ENCODE measurements at places on chromosomes 6 and 20. TPM values are rescaled to one million over a fixed set of nuclear protein-coding genes. Genes with fewer than 3 reads are reported as not detected.
A peak's percentile ranks its signal among the peaks of the same experiment; 100 is the strongest.

GRCh38 chr6:24994812-24995211 is 59.1 kb upstream of the RIPOR2 start:
- DNase-seq: no peak

GRCh38 chr6:100078509-100078908 is 84.5 kb upstream of the MCHR2 start:
- peak; percentile 27 for DNase-seq

GRCh38 chr6:106334646-106335448 is 9.3 kb upstream of the ATG5 start:
- DNase-seq: peak; percentile 68

GRCh38 chr6:149347067-149347466 is 29.6 kb downstream of the TAB2 start:
- DNase-seq: peak; percentile 42

GRCh38 chr6:169959136-169960002 is 207.9 kb downstream of the ERMARD start:
- no peak for DNase-seq

- DNase-seq: no peak
These were observed 3.8 kb upstream of the EEF1A2 start for GRCh38 chr20:63502671-63503172.

- DNase-seq: no peak
These were observed 66.6 kb downstream of the HIVEP2 start for GRCh38 chr6:142878407-142878806.

GRCh38 chr6:139337830-139338229 is 36.6 kb downstream of the CITED2 start:
- no peak for DNase-seq

DNA sequence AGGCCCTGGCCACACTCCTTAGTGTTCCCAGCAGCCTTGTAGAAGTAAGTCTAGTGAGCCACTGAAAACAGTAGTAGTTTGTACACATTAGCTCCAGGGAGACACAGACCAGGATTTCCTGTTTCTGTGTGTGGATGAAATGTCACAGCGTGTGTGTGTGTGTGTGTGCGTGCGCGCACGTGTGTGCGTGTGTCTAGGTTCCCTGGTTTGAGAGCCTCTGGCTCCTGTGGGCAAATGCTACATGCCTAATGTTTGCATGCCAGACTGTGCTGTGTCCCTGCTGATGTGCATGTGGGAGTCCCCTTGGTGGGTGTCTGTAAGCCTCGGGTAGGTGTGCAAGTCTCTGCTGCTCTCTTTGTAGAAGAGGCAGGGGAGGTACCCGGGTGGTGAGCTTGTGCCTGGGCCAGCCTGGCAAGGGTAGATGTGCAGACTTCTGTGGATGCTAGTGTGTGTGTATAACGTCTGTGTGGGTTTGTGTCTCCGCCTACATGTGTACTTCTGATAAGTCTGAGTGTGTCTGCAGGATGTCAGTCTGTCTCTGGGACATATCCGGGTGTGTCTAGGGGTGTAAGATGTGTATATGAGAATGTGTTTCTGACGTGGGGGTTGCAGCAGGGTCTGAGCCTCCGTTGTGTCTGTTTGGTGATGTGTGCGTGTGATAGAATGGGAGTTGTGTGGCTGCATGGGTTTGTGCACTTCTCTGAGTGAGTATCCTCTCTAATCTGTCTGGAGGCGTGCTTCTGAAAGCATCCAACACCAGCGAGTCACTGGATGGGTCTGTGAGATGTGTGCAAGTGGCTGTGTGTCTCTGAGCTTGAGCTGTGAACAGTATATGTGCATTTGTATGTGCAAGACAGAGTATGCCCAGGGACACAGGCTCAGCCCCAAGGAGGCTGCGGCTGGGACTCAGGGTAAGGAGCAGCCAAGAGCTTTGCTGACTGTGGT is 19.0 kb upstream of the TLDC2 start:
- DNase-seq: peak; percentile 63

- no peak for DNase-seq
These were observed 10.5 kb upstream of the PTGIS start for GRCh38 chr20:49578436-49578835.

DNA sequence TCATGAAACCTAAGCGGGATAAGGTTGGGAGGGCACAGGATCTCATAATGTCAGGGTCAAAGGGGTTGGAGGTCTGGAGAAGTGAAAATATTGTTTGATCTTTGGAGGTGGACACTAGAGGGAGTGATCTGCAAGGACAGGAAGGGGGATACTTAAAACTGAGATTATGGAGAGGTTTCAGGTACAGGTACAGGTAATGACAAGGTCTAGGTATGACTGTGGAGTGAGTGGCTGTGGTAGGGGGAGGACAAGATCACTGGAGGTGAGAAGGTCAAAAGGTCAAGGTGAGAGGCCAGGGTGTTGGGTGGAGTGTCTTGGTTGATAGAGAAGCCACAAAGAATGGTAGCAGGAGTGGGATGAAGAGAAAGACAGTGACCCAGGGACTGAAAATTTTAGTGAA is 16.8 kb upstream of the NOTCH4 start:
- no peak for DNase-seq

DNA sequence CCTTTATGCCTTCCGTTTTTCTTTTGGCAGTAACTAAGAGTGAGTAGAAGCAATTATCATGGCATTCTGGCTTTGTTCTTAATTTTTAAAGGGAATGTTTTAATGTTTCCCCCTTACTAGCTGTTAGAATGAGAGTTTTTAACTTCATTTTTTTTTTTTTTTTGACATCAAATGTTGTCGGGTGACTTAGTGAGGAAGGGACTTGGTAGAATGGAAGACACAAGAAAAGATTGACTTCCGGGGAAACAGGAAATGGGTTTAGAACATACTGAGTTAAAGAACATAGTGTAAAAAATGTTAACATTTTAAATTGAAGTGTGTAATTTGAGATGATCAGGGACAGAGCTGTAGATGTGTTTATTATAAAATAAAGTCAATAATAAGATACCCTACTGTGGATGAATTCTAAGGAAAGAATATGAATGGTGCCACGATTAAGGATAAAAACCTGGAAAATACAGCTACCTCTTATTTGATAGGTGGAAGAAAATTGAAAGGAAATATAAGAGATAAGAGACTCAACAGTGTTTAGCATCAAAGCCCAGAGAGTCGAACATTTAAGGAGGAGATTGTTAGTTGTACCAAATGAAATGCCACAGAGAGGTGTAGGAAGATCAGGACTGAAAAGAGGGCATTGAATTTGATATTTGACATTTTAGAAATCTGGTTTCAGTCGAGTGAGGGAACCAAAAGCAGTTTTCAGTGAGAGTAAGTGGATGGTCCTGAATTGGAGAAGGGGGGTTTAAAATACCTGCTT is 9.4 kb downstream of the HSF2 start:
- no peak for DNase-seq

- DNase-seq: no peak
These were observed 75.9 kb downstream of the ERMARD start for GRCh38 chr6:169827290-169827717.

DNA sequence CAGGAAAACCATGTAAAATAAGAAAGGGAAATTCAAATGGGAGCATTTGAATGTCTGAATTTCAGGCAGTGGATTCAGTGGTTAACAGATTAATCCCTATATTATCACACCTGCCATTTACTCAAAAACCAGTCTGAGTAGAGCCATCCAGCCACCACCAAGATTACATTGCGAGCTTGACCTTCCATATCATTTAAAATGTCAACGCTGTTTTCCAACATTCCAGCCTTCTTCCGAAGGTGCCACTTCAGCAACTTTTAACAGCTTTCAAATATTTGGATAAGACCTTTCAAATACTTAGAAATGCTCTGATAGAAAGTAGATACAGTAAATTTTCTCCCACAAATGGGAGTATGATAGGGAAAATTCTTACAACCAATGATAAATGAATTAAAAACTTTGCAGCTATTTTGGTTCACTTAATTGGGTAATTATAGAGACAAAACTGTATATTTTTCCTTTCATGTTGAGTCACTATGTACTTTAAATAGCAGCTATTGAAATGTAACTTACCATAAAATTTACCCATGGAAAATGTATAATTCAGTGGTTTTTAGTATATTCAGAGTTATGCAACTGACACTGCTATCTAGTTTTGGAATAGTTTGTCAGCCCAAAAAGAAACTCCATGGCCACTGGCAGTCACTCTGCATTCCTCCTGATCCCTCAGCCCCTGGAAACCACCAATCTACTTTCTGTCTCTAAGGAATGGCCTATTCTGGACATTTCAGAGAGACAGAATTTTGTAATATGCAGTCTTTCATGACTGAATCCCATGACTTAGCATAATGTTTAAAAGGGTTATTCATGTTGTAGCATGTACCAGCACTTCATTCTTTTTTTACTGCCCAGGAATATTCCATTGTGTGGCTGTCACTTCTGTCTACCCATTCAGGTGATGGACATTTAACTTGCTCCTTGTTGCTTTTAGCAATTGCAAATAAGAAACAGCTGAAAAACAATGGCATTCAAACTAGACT is 21.5 kb downstream of the EZR start:
- DNase-seq: peak; percentile 94

GRCh38 chr20:33064572-33065287 is 11.0 kb downstream of the BPIFB3 start:
- DNase-seq: no peak

DNA sequence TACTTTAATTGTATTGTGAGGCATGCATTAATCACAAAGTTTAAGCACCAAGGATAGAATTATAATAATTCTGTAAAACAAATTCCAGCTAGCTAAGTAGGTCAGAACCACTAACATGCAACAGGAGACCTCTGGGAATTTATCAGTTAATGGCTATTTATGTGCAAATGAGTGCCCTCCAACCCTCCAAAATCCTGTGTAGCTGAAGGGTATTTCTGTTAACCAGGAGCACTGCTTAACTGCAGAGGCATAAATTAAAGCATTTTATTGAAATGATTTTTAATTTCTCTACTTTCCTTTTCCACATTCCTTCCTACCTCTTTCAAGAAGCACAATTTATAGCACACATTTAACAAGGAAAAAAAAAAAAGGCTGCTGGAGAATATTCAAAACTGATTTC is 77.0 kb downstream of the MMS22L start:
- DNase-seq: no peak

- DNase-seq: peak; percentile 5
These were observed 20.4 kb downstream of the ZNF184 start for GRCh38 chr6:27452496-27452897.

TMC2 gene
- not detected for total RNA-seq

CRISP1 gene
- not detected for total RNA-seq

MOXD1 gene
- total RNA-seq: 78.8 TPM

TMEM244 gene
- not detected for total RNA-seq

FABP7 gene
- not detected for total RNA-seq
